Naive thymus-derived CD8-positive, alpha-beta T cell (primary cell): ENCODE measurements at places on chromosomes 2 and 18. TPM values are rescaled to one million over a fixed set of nuclear protein-coding genes. Genes with fewer than 3 reads are reported as not detected.

GRCh38 chr2:235859651-235860050, 308.5 kb downstream of the GBX2 start:
- no peak for DNase-seq

DNA sequence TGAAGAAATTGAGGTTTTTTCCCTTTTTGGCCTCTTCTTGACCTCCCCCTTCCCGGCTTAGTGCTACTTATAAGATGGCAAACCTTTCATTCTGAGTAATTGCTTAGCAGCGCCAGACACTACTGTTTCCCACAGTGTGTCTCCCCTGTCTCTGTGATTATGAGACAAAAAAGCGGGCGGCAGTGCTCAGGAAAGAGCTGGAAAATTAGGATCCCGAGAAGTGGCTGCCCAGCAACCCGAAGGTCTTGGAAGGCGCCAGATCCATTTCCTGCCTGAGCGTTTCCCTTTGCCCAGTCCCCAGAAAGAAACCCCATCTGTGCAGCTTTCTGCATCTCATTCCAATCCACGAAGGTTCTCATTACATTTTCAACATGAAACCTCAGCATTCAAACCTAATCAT, 191.9 kb upstream of the APCDD1 start:
- no peak for DNase-seq

Gene ANKRD30B
- not detected for total RNA-seq

DNA sequence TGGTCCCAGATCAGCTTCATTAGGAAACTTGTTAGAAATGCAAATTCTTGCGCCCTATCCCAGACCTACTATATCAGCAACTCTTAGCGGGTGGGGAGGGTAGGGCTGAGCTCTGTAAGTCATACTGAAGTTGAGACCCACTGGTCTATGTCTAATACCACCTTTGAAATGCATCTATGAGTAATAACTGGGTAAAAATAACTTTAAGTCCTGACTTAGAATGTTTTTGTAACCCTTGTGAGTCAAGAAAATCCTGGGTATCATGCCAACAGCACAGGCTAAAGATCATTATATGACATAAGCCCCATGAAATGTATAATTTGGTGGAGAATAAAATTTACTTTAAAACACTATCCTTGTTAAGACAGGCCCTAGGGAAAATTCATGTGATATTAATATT, 41.4 kb downstream of the PRKD3 start:
- DNase-seq: no peak

- DNase-seq: no peak
Observed at GRCh38 chr2:17422061-17422460, 96.2 kb downstream of the RAD51AP2 start.

DNA sequence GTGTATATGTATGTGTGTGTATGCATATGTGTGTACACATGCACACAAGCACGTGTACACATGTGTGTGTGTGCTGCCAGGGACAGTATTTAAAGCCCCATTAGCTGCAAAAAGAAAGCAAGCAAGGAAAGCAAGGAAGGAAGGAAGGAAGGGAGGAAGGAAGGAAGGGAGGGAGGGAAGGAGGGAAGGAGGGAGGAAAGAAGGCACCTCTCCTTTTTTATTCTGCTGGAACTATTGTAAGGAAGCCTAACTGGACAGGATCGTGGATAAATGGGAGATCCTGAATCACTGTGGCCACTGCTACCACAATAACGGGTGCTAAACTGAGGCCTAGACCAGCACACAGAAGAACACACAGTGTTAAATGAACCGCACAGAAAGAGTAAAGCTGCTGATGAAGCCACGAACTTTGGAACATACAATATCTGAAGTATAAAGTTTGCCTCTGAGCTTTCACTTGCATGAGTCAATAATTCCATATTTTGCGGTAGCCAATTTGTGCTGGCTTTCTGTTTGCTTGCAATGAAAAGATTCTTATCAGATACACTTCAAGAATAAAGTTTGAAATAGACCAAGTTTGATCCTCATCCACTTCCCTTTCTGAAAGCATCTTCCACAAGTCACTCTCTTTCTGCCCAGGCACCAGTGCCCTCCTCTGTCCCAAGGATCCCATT, 15.5 kb downstream of the CACNB4 start:
- no peak for DNase-seq
